ENCODE measurements at places on chromosomes 2 and 18.

DNA sequence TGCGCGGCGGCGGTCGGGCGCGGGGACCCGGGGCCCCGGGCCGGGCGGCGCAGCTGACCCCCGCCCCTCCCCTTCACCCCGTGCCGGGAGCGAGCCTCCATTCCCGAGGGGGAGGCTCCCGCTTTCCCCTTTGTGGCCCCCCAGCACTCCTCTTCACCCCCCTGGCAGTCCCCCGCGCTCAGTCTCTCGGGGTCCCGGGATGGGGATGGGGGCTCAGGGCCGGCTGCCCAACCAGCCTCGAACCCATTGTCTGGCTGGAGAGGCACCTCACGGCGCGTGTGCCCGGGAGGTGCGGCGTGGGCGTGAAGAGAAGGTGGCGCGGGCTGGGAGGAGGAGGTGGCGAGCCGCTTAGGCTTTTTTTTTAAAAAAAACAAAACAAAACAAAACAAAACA is 748 bp downstream of the FMNL2 start:
- no peak for DNase-seq

DNA sequence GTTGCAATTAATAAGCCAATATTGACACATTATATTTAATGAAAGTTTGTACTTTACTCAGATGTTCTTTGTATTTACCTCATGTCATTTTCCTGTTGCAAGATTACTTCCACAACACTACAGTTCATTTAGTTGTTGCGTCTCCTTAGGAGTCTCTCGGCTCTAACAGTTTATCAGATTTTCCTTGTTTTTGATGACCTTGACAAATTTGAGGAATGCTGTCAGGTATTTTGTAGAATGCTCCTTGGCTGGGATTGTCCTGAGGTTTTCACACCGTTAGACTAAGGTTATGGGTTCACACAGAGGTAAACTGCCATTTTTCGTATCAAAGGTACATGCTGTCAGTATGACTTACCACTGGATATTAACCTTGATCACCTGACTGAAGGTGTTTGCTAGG is 416.6 kb upstream of the TNP1 start:
- DNase-seq: no peak

DNA sequence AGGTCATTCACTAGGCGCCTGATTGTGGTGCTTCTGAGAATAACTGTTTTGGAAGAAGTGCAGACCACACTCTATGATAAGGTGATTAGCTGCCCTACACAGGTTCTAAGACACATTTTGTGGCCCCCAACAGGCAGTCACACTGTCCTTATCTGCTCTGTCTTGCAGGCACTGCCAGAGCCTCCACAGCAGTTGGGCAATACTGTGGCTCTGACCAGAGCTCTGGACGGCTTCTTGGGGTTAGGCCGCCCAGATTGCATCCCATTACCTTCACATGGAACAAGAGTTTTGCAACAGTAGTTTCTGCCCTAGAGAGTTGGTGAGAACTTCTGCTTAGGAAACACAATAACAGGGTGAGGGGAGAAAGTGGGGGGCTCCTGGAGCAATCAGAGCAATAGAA is 22.7 kb downstream of the RUFY4 start:
- DNase-seq: peak; percentile 61

- no peak for DNase-seq
Measured at GRCh38 chr2:234999740-235000425, 48.1 kb downstream of the SH3BP4 start.

- DNase-seq: no peak
Measured at GRCh38 chr2:101368376-101368775, 18.9 kb downstream of the CREG2 start.

GRCh38 chr2:166637051-166637450 is 143.0 kb upstream of the SCN7A start:
- DNase-seq: no peak

DNA sequence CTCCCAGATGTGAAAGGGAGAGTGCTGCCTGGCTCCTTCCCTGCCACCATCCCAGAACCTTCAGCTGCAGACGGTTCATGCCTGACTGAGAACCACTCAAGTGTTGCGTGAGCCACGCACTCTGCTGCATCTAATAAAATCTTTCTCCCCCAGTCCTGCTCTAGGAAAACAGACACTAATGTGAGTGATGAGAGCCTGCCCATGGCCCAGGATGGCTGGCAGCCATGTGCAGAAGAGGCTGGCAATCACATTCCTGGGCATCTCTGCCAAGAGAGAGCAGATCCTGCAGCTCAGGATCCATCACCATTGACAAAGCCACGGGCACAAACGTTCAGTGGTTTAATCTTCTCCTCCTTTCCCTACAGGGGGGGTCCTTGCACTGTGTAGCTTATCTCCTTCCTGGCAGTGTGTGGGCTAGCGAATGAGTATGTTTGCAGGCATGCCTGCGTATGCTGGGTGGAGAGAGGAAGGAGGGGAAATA is 477.5 kb downstream of the SLC4A3 start:
- peak; percentile 11 for DNase-seq

DNA sequence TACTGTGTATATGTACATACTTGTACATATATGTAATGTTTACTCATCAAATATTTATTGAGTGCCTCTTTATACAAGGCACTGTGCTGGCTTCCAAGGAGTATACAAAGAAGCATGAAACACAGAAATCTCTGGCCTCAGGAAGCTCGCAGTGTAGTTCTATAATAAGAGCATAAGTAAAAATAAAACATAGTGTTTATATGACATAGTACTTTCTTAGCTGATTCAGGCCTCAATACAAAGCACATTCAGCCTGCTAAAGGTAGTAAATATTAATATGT is 13.9 kb downstream of the STAMBP start:
- no peak for DNase-seq

GRCh38 chr18:22115573-22115972 is 53.8 kb upstream of the GATA6 start:
- no peak for DNase-seq

GRCh38 chr2:73142937-73143336 is 30.2 kb upstream of the RAB11FIP5 start:
- DNase-seq: no peak

- DNase-seq: no peak
Measured at GRCh38 chr2:70939001-70939838, 3.5 kb downstream of the ATP6V1B1 start.

DNA sequence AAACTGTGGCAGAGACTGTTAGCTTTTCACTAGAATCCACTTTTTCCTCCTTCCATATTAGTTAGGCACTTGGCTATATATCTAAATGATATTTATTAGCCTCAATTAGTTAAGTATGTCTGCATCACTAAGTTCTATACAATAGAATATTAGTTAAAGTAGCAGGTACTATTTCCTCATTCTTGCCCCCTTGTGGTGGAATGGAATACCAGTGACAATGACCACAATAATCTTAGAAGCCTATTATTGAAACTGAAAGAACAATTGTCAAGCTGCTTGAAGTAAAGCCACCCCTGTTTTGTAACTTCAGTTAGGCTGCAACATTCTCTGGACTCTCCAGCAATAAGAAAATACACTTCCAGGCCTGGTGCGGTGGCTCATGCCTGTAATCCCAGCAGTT is 476.3 kb upstream of the VWC2L start:
- DNase-seq: peak; percentile 36

DNA sequence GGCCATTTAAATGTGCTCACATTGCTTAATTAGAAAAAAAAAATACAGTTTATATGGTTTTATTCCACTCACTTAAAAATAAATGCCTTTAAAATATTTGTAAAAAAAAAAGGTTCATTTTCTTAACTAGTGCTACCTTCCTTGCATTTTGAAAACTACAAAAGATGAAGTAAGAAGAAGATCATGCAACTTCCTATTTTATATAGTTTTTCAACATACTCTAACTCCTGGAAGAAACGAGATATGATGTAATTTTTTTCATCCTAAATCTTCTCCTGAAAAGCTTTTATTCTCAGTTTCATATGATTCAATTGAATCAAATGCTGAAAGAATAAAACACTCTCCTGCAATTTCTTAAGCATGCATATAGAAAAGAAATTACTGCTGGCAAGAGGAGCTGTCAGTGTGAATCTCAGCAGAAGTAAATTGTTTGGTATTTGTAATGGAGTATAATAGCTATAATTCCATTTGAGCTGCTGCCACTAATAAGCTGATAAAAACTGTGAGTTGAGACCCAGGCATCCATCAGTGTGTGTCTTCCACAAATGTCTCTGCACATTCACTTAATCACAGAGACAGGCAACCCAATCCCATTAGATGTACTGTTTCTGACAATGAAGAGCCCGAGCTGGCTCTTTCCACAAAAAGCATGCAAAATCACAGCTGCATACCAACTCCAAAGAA is 3.7 kb downstream of the FTCDNL1 start:
- no peak for DNase-seq

DNA sequence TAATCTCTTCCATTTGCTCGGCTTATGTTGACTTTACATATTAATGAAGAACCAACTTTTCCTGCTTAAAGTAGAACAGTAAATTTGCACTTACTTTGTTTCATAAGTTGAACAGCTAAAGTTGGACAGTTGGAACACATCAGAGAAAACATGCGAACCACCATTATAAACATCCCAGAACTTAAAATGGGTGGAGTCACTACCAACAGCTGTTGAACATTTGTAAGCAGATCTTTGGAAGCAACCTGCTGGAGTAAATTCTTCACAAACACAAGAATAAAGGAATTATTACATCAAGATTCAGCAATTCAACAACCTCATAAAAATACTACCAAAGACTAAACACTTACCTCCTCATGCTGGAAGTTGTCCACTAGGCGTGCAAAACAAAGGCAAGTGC is 96.4 kb upstream of the DNER start:
- DNase-seq: no peak

DNA sequence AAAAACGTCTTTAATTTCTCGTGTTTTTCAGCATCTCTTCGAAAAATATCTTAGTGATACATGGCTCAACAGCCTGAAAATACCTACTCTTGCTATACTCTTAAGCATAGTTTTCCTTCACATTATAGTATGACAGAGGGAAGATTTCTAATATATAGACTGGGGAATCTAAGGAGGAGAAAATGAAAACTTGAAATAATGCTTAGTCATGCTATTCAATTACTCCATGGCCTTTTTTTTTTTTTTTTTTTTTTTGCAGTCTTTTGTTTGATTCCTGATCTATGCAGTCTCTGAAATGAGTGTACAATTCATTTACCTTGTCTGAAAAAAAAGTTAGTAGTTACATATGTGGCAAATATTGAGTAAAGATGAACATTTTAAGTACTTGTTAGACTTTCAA is 337.8 kb downstream of the ARHGAP15 start:
- DNase-seq: no peak

DNA sequence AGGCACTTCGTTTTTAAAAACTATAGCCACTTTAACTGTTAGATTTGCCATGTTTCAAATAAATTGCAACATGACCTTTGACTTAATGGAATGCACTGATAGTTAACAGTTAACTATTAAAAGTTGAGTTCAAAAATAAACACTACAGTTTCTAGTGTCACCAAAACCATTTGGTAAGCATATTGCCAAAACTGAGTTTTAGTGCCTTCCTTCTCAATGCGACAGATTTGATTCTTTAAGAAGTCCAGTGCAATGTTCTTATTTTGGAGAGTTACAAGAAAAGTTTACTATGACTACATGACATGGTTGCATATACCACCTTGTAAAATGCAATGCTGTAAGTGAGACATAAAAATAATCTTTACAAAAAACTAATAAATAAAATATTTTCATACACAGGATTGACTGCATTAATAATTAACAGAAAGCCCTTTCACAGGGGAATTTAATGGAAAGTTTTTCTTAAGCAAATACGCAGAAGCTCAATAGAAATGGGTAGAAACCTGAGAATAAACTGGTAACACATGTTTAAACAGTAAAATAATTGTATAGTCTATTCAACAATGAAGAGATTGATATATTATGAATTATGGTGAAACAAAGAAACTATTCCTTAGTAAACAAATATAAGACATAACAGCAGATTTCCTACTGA is 53.8 kb downstream of the GRB14 start:
- DNase-seq: no peak

DNA sequence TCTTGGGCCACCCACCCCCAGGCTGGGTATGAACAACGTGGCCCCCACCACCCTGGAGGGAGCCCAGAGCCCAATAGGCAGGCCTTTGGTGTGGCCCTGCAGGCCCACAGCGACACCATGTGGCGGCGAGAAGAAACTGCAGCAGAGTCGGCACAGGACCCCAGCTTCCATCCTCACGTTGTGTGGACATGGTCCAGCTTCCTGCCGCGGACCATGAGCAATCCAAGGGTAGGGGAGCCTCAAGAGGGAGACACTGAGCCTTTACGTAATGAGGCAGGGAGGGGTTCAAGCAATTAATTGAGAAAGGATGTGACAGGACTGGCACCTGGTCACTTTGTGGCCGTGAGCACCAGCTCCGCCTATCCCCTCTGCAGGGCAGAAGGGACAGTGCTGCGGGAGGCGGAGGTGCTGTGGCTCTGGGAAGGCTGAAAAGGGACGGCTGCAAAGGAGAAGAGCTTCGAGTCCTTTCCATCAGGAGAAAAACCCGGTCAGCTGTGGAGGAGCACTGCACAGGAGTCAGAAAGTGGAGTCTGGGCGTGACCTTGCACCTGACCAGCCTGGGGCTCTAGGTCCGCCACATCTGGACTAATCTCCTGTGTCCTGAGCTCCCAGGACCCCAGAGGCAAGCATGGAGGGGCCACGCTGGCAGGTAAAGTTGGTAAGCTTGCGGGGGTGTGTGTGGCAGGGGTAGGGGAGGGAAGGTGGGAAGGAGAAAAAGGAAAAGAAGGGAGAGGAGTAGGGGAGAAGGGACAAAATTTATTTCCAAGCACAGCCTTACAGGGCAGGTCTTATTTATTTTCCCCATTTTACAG is 44.9 kb downstream of the TMEM37 start:
- peak; percentile 35 for DNase-seq

DNA sequence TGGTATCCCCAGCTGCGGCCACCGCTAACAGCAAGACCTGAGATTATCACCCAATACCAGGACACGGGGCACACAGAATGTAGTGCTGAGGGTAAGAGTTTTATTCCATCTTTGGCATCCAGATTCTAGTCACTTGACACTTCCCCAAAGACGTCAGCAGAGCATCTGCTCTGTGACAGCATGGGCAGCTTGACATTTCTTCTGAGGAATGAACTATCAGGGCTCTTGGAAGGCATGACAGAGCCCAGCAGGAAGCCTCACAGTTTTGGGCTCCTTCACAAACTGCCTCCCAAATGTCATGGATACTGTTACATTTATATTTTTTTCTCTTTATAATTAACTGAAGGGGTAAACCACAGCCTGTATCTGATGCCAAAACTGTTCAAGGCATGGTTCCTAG is 1010.7 kb downstream of the TDRD15 start:
- no peak for DNase-seq

DNA sequence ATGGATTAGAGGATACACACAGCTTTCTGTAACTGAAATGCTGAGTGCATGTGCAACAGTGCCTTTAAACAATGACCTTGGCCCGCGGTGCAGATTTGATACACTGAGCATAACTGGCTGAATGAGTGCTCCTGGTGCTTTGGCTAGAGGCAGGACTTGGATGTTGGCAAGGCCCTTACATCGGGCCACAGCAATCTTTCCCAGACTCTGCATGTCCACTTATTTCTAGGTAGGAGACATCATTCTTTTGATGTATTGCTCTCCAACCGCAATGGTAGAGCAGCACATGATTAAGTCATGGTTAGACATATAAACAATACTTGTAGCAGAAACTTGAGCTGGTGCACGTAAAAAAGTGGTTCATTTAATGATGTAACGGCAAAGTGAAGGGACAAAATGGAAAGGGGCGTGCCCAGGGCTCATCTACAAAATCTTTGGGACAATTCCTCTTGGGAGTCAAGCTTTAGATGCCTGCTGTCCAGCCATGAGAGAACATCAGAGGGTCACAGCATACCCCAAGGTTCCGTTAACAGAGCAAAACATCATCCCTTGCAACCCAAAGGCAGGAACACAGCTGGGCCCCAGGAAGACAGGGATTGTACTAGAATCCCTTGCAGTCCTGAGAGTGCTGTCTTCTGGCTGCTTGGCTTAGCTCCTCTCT is 43.4 kb downstream of the RAB31 start:
- DNase-seq: no peak

Measured in hematopoietic multipotent progenitor cell treated with erythropoietin and hydrocortisone succinate and interleukin-3 and kit ligand, for 8 days (in vitro differentiated cells).